ENCODE measurements at places on chromosomes 5 and 9.
A peak's percentile ranks its signal among the peaks of the same experiment; 100 is the strongest.

- no peaks in the 10 kb centered on the region for H3K36me3 ChIP-seq
- no peak for DNase-seq
- H3K27me3 ChIP-seq, result no peaks in the 10 kb centered on the region
- H3K27ac ChIP-seq, result no peak overlapping the region
- H3K4me1 ChIP-seq, result no peaks in the 10 kb centered on the region
Observed at GRCh38 chr9:116951588-116952435, 264.7 kb downstream of the TRIM32 start.

DNA sequence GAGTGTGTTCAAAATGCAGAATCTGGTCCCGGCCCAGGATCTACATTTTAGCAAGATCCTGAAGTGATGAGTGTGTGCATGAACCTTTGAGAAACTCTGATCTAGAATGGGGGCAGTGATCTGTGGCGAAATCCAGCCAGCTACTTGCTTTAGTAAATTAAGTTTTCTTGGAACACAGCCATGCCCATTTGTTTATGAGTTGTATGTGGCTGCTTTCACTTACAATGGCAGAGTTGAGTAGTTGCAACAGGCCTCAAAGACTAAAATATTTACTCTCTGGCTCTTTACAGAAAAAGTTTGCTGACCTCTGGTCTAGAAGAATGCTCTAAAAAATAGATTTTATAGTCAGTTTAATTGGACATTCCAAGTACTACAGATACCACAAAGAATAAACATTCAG is 588.3 kb downstream of the BNC2 start:
- no peak overlapping the region for H3K4me3 ChIP-seq
- H3K27me3 ChIP-seq, result no peaks in the 10 kb centered on the region
- H3K4me1 ChIP-seq, result no peaks in the 10 kb centered on the region

DNA sequence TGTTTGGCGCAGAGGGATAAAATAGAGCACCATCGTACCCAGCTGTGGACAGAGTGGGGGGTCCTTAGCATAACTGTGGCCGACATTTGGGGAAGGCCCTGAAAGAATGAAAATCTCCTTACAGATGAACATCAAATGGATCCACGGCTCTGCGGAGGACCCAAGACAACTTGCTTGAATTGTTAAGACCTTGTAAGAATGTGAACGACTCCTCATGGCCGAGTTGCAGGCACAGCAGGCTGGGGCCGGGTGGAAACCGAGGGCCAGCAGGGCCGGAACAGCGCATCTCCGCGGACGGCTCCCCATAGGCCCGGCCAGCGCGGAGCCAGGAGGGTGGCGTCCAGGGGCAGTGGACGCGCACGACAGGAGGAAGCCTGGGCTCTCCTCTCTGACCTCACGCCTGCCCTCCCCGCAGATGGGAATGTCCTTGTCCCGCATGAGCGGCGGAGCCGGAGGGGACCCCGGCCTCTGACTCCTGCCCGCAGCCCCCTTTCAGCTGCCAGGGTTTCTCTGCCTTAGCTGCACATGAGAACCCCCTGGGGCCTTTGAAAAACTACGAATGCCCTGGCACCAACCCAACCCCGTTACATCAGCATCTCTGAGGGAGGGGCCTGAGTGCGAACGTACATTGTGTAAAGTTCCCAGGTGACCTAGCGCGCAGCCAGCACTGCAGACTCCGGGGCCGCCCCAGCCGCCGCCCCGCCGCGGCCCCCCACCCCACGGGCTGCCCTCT is 36.2 kb upstream of the PTCH1 start:
- no peaks in the 10 kb centered on the region for H3K4me1 ChIP-seq
- H3K27ac ChIP-seq, result no peak overlapping the region
- DNase-seq, result no peak
- H3K36me3 ChIP-seq, result peaks cover 2% of the 10 kb centered on the region

DNA sequence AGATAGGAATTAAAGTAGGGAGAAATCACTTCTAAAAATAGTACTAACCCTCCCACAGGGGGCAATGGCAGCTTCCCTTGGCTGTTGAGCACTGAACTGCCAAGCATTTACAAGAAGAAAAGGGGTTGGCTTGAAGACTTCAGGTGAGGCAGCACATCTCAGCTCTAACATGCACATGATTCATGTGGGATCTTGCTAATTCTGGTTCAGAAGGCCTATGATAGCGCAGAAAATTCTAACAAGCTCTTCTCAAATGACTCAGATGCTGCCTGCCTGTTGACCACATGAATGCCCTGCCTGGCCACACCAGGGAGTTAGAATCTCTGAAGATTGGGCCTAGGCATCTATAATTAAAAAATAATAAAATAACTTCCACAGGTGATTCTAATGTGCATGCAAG is 22.6 kb downstream of the CD180 start:
- no peak overlapping the region for H3K27ac ChIP-seq
- no peak for DNase-seq
- no peak overlapping the region for H3K4me3 ChIP-seq
- no peaks in the 10 kb centered on the region for H3K27me3 ChIP-seq

DNA sequence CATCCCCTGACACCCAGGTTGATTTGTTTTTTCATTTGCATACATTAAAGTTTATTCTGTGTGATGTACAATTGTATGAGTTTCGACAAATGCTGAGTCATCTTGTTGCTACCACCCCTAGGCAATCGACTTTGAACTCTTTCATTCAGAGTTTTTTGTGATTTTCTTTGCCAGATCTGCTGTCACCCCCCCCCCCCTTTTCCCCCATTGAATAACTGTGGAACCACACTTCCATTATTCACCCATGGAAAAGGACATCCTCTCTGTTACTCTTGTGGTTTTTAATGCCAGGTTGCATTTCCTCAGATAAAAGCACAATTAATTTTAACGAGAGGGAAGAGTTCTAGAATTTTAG is 13.7 kb upstream of the FAM120AOS start:
- no peaks in the 10 kb centered on the region for H3K27me3 ChIP-seq
- no peak overlapping the region for H3K4me3 ChIP-seq
- H3K27ac ChIP-seq, result peak overlapping the region; percentile 72
- peaks cover 64% of the 10 kb centered on the region for H3K4me1 ChIP-seq
- no peak for DNase-seq

DNA sequence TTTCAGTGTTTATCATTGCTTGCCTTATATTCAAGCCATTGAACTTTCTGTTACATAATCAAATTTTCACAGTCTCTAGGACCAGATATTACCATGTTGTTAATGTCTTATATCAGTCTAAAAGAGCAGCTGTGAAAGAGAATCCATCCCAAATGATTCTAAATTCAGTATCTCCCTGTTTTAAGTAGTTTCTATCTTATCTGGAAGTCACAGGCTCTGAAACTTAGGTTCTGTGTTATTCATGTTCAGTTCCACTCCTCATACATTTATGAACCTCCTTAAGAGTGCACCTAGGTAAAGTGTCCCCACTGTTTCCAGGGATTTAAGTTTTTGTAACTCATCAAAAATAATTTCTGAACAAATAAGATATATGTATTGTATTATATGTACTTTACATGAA is 9.7 kb downstream of the LYRM7 start:
- peaks cover 19% of the 10 kb centered on the region for H3K4me1 ChIP-seq
- no peak overlapping the region for H3K4me3 ChIP-seq
- H3K36me3 ChIP-seq, result peaks cover 13% of the 10 kb centered on the region
- no peaks in the 10 kb centered on the region for H3K27me3 ChIP-seq
- H3K27ac ChIP-seq, result no peak overlapping the region

DNA sequence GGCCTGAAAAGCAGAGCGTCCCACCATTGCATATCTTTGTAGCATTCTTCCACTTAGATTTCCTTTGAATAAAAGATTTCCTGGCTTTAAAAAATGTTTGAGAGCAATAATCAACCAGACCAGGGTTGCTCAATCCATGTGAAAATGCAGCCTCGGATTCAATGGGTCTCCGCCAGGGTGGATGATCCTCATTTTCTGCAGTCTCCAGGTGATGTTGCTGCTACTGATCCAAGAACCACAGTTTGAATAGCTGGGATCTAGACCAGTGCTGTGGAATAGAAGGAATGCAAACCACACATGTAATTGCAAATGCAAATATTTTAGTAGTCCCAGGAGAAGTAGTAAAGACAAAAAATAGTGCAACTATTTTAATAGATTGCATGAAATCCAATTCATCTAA is 317.6 kb downstream of the IRX1 start:
- DNase-seq, result no peak
- H3K27ac ChIP-seq, result no peak overlapping the region
- no peaks in the 10 kb centered on the region for H3K36me3 ChIP-seq
- no peak overlapping the region for H3K4me3 ChIP-seq
- no peaks in the 10 kb centered on the region for H3K27me3 ChIP-seq

GRCh38 chr5:178426326-178427130 is 163.7 kb downstream of the COL23A1 start:
- no peak overlapping the region for H3K27ac ChIP-seq
- H3K4me3 ChIP-seq, result no peak overlapping the region
- no peaks in the 10 kb centered on the region for H3K4me1 ChIP-seq
- peaks cover 38% of the 10 kb centered on the region for H3K27me3 ChIP-seq
- no peak for DNase-seq

DNA sequence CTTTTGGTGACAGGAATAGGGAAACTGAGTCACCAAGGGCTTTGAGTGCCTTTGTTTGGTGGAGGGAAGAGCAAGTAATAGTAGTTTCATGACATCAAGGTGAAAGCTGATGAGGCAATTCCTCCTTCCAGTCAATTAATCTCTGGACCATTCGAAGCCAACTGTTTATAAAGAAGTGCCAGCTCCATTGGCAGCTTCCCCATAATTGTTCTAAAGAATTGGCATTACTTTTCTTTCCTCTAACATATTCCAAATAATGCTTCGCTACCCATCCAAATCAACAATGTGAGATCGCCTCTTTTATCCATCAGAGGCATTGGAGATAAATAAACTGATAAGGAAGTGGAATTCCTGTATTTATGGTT is 132.4 kb downstream of the NPR3 start:
- no peaks in the 10 kb centered on the region for H3K36me3 ChIP-seq
- no peaks in the 10 kb centered on the region for H3K4me1 ChIP-seq
- H3K4me3 ChIP-seq, result no peak overlapping the region
- no peak for DNase-seq
- no peaks in the 10 kb centered on the region for H3K27me3 ChIP-seq

DNA sequence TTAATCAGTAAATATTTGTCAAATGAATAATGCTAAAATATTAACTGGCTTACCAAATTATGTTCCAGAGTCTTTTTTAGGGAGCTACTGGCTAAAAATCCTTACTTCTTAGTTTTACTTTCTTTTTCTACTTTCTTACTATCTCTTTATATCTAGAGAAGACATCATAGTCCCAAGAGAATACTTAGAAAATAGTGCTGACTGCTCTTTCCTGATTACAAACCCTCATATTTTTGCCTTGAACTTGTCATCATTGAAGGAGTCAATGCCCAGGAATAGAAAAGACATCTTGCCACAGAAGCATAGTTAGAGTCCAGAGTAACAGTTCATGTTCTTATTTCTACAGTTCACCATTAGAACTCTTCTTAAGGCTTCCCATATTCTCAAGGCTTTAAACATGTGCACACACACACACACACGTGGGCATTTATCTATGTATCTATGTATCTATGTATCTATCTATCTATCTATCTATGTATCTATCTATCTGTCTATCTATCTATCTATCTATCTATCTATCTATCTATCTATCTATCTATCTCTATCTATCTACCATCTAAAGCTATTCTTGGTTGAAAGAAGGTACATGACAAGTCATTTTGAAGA is 654.3 kb downstream of the ANXA1 start:
- H3K36me3 ChIP-seq, result no peaks in the 10 kb centered on the region
- DNase-seq, result no peak
- H3K4me1 ChIP-seq, result no peaks in the 10 kb centered on the region
- no peak overlapping the region for H3K4me3 ChIP-seq
- H3K27me3 ChIP-seq, result no peaks in the 10 kb centered on the region

DNA sequence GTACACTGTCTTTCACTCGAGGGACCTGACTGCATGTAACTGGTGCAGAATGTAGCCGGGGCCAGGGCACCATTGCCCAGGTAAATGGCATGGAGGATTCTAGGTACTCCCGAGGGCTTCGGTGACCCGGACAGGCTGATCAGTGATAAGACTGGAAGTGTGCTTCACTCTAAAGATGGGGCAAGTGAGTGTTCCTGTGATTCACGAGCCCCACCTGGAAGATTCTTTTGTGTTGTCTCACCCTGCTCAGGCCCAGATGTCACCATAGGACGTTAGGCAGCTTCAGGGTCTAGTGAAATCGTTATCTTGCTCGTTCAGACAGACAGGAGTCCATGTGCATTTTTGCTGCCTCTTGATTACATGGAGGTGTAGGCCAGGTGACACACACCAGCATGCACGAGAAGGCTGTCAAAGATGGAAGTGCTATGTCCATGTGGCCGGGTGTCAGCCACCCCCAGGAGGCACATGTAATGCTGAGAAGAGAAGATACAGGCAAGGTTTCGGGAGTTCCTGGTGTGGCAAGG is 73.9 kb downstream of the WNK2 start:
- H3K4me3 ChIP-seq, result no peak overlapping the region
- no peak overlapping the region for H3K27ac ChIP-seq
- no peak for DNase-seq
- H3K36me3 ChIP-seq, result no peaks in the 10 kb centered on the region
- peaks cover 9% of the 10 kb centered on the region for H3K27me3 ChIP-seq

- no peaks in the 10 kb centered on the region for H3K36me3 ChIP-seq
- H3K27me3 ChIP-seq, result no peaks in the 10 kb centered on the region
- DNase-seq, result no peak
Observed at GRCh38 chr9:75545287-75545686, 345.2 kb upstream of the PCSK5 start.

DNA sequence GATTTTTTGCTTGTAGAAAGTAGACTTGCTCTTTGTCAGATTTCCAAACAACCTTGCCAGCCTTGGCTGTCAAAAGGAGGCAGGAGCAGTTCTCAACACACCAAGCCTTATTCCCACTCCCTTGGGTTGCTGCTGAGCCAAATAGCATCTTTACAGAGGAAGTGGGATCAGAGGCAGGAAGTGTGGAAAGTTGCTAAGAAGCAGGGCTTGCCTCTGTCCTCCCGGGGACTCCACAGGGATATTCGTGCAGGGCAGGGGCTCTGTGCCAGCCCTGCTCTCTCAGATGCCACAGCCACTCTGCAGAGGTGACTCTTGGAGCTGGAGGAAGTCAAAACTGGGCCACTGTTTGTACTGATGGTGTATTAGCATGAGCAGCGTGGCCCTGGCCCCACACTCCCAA is 24.3 kb downstream of the PTPDC1 start:
- H3K36me3 ChIP-seq, result no peaks in the 10 kb centered on the region
- no peaks in the 10 kb centered on the region for H3K27me3 ChIP-seq
- no peak overlapping the region for H3K27ac ChIP-seq
- no peak overlapping the region for H3K4me3 ChIP-seq

- no peak overlapping the region for H3K27ac ChIP-seq
- no peak overlapping the region for H3K4me3 ChIP-seq
- no peaks in the 10 kb centered on the region for H3K36me3 ChIP-seq
- no peaks in the 10 kb centered on the region for H3K4me1 ChIP-seq
Observed at GRCh38 chr5:112127861-112128260, 291.2 kb downstream of the EPB41L4A start.

GRCh38 chr9:87776481-87777379 is 50.8 kb downstream of the CTSL start:
- H3K36me3 ChIP-seq, result no peaks in the 10 kb centered on the region
- DNase-seq, result no peak
- peaks cover 6% of the 10 kb centered on the region for H3K27me3 ChIP-seq

GRCh38 chr5:9514968-9515367 is 30.9 kb downstream of the SEMA5A start:
- H3K27ac ChIP-seq, result no peak overlapping the region
- H3K36me3 ChIP-seq, result no peaks in the 10 kb centered on the region
- DNase-seq, result no peak
- no peak overlapping the region for H3K4me3 ChIP-seq
- no peaks in the 10 kb centered on the region for H3K4me1 ChIP-seq

GRCh38 chr5:36200513-36200912 is 41.2 kb downstream of the NADK2 start:
- no peak overlapping the region for H3K4me3 ChIP-seq
- H3K4me1 ChIP-seq, result peaks cover 5% of the 10 kb centered on the region
- no peaks in the 10 kb centered on the region for H3K27me3 ChIP-seq
- peaks cover 7% of the 10 kb centered on the region for H3K36me3 ChIP-seq

GRCh38 chr5:69492391-69492922 is at the start of gene OCLN:
OCLN (plus strand) TSS chr5:69492790; CDS start chr5:69504245, 11,455 bp downstream.
- peaks cover 68% of the 10 kb centered on the region for H3K27me3 ChIP-seq
- H3K4me1 ChIP-seq, result peaks cover 10% of the 10 kb centered on the region
- peaks cover 2% of the 10 kb centered on the region for H3K36me3 ChIP-seq
- DNase-seq, result no peak
- peak within 1 kb of the TSS; percentile 79 for H3K4me3 ChIP-seq
